ENCODE measurements at places on chromosomes 3 and 15.

- peak; percentile 20 for DNase-seq
Observed at GRCh38 chr3:71103430-71103921, 480.1 kb downstream of the FOXP1 start.

- DNase-seq = no peak
Observed at GRCh38 chr3:48024401-48024800, 8.2 kb upstream of the MAP4 start.

- DNase-seq = peak; percentile 98
Observed at GRCh38 chr15:36428102-36428845, 151.2 kb upstream of the CDIN1 start.

DNA sequence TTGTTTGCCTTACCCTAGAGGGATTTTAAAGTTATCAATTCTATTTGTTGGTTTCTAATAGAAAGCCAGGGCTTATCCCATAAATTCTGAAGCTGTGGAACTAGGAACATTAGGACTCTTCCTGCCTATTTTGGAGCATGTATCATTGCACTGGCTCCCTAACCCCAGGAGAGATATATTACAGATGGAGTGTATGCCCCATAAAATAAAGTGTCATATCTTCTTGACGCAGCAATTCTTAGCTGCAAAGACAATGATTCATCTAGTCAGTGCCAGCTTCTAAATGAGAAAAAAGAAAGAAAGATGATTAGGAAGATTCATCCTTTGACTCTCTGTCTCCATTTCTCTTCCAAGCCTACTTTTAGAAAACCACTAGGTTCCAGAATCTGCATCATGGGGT, 74.8 kb upstream of the MAGI1 start:
- DNase-seq = no peak

Data from amniotic stem cell (primary cell).